ENCODE measurements at places on chromosomes 12 and 14.

GRCh38 chr12:92035477-92035876 lies 110.2 kb downstream of the BTG1 start:
- no peak for DNase-seq

GRCh38 chr14:105205673-105206208 lies 24.6 kb upstream of the NUDT14 start:
- DNase-seq = no peak

- no peak for DNase-seq
Measured at GRCh38 chr12:6115389-6115788, 9.1 kb downstream of the VWF start.

- no peak for DNase-seq
Measured at GRCh38 chr12:55820679-55821078, 2.8 kb downstream of the ORMDL2 start.

DNA sequence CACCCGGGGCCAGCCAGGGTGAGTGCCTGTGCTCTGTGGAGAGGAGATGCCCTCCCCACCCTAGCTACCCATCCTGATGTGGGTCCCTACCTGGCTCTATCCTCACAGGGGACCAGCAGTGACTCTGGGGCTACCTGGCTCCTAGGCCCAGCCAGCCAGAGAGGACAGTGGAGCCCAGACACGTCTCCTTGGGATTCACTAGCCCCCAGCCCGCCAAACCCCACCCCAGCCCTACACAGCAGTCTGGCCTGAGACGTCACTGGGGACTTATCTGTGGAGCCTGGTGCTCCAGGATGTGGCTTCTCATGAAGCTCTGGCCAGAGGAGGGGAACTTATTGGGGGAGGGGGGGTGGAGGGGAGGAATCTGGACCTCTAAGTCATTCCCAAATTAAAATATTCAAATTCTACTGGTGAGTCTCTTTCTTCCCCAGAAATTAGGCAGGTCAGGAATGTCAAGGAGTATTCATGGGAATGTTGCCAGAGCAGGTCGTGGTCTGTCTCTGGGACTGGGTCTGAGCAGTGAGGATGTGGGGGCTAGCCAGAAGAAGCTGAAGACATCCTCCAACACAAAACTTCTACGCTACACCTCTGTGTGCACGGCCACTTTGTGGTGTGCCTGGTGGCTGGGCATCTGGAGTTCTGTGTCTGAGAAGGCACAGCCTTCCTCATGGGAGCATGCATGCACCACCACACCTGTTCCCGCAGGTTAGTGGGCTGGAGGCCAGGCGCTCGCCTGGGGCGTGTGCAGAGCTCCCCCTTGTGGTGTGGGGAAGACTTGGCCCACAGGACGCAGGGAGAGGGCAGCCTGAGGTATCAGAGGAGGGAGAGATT lies 2.7 kb downstream of the CMTM5 start:
- DNase-seq = no peak

GRCh38 chr12:32191445-32191844 lies 84.8 kb downstream of the BICD1 start:
- no peak for DNase-seq
